ENCODE measurements at places on chromosomes 5 and 9.

GRCh38 chr5:71503536-71503935, 48.1 kb downstream of the BDP1 start:
- no peak for DNase-seq

DNA sequence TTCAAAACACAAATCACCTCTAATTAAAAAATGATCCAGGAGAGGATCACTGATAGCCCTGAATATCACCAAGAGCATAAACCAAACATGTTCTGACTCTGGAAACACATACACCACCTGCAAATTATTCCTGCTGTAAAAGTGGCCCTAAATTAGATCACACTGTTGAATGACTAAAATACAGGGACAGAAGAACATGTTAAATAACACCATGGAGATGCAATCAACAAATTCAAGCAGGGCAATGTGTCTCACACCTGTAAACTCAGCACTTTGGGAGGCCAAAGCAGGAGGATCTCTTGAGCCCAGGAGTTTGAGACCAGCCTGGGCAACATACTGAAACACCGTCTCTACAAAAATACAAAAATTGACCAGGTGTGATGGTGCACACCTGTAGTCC, 18.2 kb upstream of the SPOUT1 start:
- no peak for DNase-seq

- DNase-seq, result no peak
Observed at GRCh38 chr5:53323511-53323910, 156.9 kb upstream of the FST start.

GRCh38 chr9:33289496-33289895, 820 bp upstream of the NFX1 start:
- no peak for DNase-seq

- no peak for DNase-seq
Observed at GRCh38 chr5:139584137-139584536, 23.0 kb downstream of the UBE2D2 start.

DNA sequence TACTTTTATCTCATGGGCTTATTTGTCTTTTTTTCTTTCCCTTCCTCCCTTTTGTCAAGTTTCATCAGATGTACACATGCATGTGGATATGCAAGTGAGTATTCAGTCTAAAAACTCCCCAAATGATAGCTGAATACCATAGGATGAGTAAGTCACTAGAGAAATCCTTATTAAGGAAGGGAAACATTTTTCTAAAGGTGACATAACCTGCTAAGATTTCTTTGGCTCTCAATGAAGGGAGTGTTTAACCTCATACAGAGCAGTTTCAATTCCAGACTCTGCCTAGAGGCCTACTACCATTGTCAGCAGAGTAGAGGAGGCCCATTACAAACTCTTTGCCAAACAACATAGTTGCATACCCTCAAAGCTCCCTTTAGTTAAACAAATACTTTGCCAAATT, 192.4 kb downstream of the ARHGEF28 start:
- no peak for DNase-seq

DNA sequence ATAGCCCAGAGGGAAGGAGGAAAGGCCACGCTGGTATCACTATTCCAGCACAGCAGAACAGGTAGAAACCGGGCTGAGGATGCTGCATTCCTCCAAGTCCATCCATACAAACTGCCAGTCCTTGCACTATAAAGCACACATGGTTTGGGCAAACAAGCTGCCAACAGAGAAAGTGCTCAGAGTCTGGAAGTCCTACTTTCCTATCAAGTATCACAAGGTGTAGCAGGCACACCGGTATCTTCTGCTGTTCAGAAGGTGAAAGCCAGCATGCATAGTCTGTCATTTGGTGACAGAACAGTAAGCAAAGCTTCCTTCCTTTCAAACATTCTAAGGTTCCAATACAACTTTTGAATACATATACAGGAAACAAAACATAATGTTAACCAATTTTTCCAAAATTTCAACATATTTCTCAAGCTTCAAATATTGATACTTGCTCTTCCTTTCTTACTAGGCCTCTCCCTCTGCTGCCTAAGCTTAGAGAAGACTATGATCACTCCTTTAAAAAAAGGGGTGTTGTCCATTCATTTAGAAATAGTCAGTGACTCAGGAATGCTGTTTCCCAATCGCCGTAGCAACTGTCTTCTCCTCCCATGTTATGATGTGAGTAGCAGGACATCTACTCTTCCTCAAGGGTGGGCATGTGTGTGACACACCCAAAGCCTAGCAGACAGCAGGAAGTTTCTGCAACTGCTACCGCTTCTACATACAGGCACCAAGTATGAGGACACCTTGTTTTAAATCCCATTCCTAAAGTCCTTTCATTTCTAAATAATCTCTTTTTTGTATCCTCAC, 14.7 kb downstream of the DIAPH1 start:
- peak; percentile 20 for DNase-seq

- no peak for DNase-seq
Observed at GRCh38 chr9:95095641-95096355, 221.7 kb downstream of the FANCC start.

- DNase-seq, result no peak
Observed at GRCh38 chr5:137105351-137106035, 393.6 kb downstream of the SPOCK1 start.

DNA sequence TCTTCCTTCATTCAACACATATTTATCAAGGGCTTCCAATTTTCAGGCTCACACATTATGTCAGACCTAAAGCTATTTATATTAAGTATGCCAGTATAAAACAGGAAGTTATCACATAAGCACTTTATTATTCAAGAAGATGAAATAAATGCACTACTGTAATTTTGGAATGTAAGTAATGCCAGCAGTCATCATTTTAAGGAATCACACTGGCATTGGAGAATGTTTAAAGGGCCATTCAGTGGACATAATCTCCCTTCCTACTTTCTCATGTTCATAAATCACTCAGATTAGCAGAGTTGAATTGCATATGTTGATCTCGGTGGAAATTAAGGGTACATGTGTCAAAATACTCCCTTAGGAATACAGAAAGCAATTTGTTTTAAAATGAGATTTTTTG, 164.4 kb downstream of the GIN1 start:
- no peak for DNase-seq

GRCh38 chr9:102000956-102001355, 262.5 kb upstream of the GRIN3A start:
- DNase-seq, result no peak

GRCh38 chr9:78013934-78014333, 17.7 kb downstream of the GNAQ start:
- no peak for DNase-seq

GRCh38 chr9:23850242-23850689, 24.2 kb upstream of the ELAVL2 start:
- no peak for DNase-seq

- DNase-seq, result no peak
Observed at GRCh38 chr5:166648736-166649135, 1642.7 kb upstream of the WWC1 start.

- DNase-seq, result no peak
Observed at GRCh38 chr5:54073735-54074134, 236.6 kb downstream of the ARL15 start.

GRCh38 chr5:80985600-80986228, 25.6 kb downstream of the RASGRF2 start:
- DNase-seq, result no peak

GRCh38 chr9:85408494-85408893, 333.3 kb downstream of the AGTPBP1 start:
- DNase-seq, result no peak

GRCh38 chr9:134830126-134830525, 50.5 kb upstream of the FCN2 start:
- DNase-seq, result no peak

GRCh38 chr9:123327697-123328100, 28.3 kb upstream of the CRB2 start:
- peak; percentile 81 for DNase-seq

All from renal pelvis (tissue), 12 donors.